ENCODE measurements at places on chromosomes 12 and 14.
A peak's percentile ranks its signal among the peaks of the same experiment; 100 is the strongest.

DNA sequence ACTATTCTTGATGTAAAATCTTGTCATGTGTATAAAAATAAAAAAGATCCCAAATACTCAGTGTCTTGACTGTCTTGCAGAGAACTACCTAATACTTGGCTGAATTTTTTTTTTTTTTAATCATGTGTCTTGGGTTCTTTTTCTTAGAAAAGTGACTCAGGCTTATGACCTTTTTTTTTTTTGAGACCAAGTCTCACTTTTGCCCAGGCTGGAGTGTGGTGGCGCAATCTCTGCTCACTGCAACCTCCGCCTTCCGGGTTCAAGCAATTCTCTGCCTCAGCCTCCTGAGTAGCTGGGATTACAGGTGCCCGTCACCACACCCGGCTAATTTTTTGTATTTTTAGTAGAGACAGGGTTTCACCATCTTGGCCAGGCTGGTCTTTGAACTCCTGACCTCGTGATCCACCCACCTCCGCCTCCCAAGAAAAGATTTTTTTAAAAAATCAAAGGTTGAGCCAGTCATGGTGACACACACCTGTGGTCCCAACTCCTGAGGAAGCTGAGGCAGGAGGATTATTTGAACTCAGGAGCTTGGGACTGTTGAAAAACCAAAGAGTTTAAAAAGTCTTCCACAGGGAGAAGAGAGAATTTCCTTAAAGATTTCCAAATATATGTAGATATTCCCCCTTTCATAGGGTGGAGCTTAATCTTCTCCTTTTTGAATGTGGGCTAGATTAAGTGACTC, 17.7 kb upstream of the TDG start:
- DNase-seq, result no peak

- no peak for DNase-seq
Observed at GRCh38 chr12:124720004-124720680, 143.5 kb downstream of the SCARB1 start.

DNA sequence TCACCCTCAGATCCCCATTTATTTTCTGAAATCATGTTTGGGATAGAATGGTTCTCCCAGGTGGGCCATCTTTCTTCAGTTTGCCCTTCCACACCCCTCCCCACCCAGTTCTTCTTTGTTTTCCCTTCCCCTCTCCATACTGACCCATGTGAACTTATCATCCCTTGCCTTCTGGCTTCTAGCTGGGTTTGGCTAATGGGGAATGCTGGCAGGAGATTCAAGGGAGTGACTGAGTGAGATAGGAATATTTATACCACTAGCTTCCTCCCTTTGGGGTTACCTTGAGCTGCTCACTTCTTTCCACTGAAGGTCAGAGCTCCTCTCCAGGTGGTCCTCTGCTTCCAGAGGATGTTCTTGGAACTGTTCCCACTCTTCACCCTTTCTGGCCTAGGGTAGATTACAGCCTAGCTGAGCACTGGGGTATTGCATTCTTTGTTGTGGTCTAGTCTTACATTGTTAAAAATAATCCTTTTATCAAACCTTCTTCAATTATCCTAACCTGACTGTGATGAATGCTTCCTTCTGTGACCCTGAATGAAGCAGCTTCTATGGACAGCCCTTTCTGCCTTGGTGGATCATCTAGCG, 88.3 kb upstream of the ATP2B1 start:
- DNase-seq, result no peak

DNA sequence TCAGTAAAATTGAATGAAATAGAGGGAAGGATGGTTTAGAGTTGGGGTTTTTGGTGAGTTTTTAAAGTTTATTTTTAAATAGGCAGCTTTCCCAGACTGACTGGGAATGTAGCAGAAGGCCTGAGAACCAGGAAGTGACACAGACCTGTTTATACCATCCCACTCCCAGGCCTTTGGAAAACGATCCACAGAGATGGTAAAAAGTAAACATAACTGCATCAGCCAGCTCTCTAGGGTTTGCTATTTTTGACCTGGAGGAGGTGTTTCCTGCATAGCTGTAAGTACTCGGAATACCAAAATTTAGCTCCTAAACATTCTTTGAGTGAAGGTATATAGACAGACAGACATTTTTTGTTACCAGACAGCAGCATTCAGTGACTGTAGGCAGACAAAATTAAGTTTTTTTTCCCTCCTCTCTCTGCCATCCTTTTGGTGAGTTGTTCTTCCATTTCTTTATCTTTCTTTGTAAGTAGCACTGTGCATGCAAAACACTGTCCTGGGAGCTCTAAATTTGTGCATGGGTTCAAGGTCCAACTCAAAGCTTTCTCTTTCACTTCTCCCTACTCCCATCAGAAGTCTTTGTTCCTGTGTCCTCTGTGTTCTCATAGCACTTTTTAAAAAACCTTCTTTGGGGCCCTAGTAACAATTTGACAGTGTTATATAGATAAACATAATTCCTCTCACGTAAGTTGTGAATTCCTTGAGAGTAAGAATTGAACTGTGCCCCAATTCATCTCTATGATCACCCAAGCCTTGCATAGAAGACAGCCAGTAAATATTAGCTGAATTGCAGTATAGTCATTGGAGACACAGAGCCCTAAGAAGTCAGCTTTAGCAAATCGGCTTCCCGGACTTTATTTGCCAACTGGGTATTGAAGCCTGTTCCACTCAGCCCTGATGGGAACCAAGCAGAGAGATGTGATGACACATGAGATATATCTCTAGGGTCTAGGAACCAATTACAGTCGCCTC, 37.4 kb downstream of the SUSD6 start:
- peak; percentile 65 for DNase-seq

DNA sequence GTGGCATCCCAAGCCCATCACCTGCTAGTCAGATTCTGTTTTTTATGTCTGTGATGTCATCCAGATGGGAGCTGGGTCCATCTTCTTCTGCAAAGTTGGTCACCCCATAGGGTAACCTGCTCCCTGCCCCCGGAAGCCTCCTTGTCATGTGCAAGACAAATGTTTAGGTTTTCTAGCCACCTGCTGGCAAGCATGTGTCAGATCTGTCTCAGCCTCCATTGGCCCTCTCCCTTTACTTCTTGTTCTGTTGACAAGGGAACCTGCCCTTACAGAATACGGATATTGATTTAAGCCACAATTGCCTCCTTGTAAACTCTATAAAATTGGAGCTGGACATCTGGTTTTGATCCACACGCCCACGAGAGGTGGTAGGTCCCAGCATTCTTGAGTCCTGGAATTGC, 7.5 kb downstream of the NTF3 start:
- DNase-seq, result no peak

GRCh38 chr14:105533391-105533790, 7.0 kb downstream of the TMEM121 start:
- no peak for DNase-seq

DNA sequence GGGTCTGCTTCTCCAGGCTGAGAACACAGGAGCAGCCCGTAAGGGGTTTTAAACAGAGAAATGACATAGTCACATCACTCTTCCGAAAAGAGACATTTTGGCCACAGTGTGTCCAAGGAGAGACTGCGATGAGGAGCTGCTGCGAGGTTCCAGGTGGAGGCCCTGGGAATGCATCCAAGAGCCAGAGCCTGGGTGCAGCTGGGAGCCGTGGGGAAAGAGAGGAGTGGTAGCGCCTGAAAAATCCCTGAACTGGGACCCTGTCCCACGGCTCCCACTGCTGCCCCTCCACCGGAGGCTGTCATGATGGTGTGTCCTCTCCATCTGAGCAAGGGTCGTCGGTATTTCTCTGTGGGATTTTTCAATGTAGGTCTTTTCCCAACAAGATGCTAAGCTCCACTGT, 146.9 kb downstream of the BCL11B start:
- no peak for DNase-seq

DNA sequence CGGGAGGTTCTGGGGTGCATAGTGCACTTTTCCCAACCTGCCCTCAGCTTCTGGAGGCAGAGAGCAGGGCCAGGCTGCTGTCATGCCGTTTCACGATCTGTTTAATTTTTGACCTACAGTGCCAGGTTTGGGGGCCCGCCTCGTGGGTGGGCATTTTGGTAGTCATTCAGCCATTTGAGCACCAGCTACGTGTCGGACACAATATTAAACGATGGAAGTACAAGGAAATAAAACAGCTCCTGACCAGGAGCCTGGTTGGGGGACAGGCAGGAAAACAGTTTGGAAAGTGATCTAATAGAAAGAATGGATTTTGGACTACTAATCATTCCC, 708 bp downstream of the FNTB start:
- DNase-seq, result no peak

DNA sequence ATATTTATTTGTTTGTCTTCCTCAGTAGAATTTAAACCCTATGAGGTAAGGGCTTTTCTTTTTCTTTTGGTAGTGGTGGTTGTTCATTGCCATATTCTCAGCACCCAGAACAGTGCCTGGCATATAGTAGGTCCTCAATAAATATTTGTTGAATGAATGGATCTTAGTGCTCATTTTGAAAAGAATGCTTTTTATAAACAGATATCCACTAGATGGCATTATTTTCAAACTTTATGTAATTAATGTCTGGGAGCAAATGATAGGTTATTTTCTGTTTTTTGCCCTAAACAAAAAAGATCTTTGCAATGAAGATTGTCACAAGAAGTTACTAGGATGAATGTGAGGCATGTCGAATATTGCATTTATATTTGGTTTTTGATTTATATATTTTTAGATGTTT, 64.1 kb downstream of the RAD51B start:
- no peak for DNase-seq

DNA sequence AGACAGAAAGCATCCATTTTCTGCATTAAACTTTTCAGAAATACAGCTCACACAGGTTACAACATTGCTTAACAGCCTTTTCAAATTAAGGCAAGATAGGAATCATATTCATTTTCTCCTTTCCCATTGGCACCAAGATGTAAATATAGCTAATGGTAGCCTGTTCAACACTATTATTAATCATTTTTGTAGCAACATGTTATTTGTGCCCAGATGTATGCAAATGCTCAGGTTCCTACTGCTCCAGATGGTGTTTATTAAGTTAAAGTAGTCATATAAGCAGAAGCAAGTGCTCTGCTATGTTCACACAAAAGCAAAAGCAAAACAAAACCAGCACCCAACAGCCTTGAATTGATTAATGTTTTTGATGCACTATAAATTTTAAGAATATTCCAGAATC, 1110.6 kb downstream of the SLC6A15 start:
- DNase-seq, result peak; percentile 25

DNA sequence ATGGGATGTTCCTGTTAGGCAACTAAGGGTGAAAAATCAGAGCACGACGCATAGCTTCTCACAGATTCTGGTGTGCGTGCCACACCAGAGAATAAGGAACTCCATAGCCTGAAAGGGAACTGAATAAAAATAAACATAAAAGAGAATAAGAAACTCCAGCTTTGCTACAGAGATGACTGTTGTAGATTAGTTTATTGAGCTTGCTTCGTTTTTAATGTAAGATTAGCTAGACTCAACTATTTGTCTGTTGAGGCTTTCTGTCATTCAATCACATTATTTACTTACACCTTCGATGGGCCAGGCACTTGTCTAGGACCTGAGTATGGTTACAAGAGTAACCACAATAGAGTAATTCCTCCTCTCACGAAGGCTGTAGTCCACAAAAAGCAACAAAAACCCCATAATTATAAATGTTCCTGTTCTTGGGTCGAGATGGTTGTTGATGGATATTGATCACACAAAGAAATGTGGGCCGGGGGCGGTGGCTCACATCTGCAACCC, 807 bp upstream of the ZCCHC8 start:
- DNase-seq, result no peak

DNA sequence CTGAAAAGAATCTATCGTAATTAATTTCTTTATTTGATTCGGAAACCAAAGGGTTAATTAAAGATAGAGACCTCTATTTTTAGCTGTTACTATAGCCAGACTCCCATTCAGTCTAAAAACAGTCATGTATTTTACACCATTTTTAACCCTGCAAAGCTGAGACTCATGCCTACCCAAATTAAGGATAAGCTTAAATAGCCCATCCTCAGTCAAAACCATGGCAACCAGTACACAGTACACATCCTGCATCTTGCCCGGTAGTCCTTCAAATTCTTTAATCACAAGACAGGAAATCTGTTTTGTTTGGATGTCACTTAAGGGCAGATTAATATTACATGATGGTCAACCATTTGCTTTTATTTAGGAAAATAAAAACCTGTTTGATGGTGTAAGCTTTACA, 25.5 kb upstream of the KCNK10 start:
- no peak for DNase-seq

DNA sequence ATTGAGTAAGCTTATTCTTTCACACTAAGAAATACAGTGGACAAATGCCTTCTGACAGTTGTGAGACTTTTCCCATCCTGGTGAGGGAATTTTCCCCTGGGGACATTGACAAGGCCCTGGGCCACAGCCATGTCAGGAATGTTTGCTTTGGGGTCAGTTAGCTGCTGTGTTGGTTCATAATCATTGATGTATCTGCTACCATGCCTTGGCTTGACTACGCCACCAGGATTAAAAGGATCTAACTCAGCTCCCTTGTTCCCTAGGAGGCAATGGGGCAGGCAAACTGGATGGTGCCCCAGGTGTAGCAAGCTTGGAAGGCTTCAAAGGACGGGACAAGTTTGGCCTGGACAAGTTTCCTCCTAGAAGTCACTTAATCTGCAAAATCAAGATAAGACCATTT, 3.1 kb upstream of the CCDC88C start:
- no peak for DNase-seq

- no peak for DNase-seq
Observed at GRCh38 chr14:78143489-78144145, 26.6 kb upstream of the NRXN3 start.

DNA sequence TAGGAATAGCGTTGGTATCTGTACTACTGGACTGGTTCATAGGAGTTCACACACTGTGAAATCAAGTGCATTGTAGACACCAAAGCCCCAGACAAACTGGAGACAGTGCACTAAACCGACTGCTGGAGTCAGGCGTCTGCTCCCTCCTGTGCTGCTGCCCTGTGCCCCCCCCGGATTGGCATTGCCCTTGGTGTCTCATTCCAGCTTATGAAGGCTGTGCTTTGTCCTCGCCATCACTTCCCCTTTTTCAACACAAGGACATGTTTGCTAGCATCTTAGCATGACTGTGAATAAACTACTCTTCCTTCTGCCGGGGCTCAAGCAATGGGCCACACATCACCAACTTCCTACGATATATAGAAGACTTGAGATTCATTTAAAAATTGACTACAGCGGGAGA, 84.0 kb downstream of the TMCC3 start:
- DNase-seq, result no peak

Measured in NCI-H526 treated with DMSO at 0.1 percent for 48 hours (cell line).